ENCODE measurements at places on chromosomes 11 and 22.
A peak's percentile ranks its signal among the peaks of the same experiment; 100 is the strongest.

DNA sequence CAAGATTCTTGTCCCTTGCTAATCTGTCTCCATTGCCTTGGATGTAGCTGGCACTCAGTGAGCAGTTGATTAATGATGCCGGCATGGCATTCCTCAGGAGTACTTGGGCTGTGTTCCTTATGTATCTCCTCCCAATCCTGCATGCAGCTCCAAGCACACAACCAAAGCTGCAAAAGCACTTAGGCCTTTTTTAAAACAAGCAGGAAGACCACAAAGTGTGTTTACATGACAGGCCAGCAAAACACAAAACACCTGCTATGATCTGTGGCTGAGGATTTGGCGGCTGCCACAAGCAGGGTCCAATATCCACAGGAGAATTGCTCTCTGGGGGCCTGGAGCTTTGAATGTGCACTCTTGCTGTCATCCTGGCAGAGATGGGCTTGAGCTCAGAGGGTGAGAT, 8.9 kb downstream of the ABTB2 start:
- DNase-seq, result no peak

DNA sequence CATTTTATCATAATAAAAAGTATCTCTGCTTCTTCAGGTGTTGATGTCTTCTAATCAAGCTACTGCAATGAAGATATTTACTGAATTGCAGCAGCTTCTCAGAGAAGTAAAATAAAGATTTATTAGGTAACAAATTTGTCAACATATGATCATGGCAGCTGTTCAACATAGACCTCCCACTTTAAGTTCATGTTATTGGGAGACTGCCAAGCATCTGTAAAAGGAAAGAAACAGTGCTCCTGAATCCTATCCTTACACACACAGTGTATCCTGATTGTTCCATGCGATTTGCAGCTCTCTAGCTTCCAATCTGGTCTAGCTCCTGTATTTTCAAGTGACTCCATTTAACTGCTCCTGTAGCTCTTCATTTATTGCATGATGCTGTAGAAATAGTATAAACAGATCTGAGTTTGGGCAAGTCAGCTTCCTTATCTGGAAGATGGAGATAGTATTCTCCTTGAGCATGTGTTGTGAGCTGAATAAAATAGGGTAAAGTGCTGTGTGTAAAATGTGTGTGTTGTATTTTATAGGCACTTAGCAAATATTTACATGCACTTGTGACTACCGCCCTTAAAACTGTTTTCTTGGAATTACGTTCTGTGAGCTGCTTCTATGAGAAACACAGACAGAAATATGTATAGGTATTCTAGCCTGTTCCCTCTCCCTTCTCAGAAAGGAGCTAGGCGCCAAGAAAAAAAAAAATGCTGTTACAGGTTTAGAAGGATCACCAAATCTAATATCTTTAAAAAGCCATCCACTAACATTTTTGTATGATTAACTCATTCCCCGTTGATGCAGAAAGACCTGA, 290.6 kb downstream of the JRKL start:
- DNase-seq, result no peak

- no peak for DNase-seq
These were observed 176.1 kb downstream of the IGLL1 start for GRCh38 chr22:23403720-23404688.

DNA sequence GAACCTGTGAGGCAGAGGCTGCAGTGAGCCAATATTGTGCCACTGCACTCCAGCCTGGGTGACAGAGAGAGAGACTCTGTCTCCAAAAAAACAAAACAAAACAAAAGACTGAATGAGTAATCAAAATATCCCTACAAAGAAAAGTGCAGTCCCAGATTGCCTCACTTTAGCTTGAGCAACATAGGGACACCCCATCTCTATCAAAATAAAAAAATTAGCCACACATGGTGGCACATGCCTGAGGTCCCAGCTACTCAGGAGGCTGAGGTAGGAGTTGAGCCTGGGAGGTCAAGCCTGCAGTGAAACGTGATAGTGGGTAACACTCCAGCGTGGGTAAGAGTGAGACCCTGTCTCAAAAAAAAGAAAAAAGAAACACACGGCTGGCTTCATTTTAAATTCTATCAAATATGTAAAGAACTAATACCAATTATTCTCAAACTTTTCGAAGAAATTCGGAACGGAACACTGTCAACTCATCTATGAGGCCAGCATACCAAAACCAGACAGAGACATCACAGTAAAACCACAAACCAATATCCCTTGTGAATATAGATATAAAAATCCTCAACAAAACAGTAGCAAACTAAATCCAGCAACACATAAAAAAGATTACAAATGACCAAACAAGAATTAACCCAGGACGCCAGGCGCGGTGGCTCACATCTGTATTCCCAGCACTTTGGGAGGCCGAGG, 12.9 kb downstream of the CHEK2 start:
- no peak for DNase-seq

DNA sequence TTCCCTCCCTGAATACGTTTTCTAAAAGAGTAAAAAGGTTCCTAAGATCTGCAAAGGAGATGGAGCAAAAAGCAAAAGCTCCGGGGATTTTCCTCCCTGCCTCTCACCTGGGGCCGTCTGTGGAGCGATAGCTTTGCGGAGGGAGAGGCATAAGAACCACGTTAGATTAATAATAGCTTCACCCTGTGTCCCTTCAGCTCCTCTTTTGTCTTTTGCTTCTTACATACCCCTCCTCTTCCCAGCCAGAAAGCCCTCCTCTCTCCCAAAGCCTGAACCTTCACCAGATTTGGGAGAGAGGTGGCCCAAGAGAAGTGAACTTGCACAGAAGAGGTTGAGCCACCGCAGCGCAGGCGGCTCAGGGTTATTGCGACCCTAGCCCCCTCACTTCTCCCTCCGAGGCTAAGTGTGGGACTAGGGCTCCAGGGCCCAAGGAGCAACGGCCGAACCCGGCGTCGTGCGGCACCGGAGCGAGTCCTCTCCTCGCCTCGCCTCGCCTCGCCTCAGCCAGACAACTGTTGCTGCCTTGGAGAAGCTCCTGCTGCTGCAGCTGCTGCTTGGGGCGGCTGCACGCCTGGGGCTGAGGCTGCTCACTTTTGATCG, 97.6 kb upstream of the HSD17B12 start:
- no peak for DNase-seq

GRCh38 chr11:125367710-125368109, 128.4 kb downstream of the FEZ1 start:
- no peak for DNase-seq

DNA sequence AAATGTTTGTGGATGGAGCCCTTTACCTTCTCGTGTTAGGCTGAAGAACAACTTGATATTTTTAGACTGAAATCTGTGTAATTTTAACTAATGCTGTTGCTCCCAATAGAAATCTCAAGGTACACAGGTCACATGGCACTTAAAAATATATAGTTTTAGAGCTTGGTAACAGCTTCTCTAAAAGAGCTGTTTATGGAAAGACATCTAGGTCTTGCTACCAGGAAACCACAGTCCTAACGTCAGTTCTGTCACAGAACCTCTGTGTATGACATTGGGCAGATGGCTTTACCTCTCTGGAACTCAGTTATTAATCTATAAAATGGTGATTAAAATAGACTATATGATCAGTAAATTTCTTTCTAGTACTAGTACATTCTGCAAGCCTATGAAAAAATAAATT, 35.4 kb downstream of the PAK1 start:
- DNase-seq, result no peak

GRCh38 chr11:1953489-1954266, 6.5 kb downstream of the MRPL23 start:
- DNase-seq, result no peak

DNA sequence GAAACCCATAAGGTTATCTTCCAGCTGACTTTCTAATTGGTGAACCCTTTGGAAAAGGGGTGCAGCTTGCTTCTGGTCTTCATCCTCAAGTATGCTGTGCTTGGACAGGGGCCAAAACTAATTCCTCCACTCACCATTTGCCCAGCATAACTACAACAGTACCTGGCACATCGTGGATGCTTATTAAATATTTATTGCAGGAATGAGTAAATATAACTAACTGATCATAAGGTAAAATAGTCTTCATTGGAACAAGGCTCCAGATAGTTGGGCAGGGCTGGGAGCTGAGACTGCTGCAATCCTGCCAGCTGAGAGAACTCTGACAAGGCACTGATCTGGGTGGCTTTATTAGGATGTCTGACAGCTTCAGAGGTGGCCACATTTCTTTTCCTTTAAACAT, 2.4 kb upstream of the SIDT2 start:
- no peak for DNase-seq

DNA sequence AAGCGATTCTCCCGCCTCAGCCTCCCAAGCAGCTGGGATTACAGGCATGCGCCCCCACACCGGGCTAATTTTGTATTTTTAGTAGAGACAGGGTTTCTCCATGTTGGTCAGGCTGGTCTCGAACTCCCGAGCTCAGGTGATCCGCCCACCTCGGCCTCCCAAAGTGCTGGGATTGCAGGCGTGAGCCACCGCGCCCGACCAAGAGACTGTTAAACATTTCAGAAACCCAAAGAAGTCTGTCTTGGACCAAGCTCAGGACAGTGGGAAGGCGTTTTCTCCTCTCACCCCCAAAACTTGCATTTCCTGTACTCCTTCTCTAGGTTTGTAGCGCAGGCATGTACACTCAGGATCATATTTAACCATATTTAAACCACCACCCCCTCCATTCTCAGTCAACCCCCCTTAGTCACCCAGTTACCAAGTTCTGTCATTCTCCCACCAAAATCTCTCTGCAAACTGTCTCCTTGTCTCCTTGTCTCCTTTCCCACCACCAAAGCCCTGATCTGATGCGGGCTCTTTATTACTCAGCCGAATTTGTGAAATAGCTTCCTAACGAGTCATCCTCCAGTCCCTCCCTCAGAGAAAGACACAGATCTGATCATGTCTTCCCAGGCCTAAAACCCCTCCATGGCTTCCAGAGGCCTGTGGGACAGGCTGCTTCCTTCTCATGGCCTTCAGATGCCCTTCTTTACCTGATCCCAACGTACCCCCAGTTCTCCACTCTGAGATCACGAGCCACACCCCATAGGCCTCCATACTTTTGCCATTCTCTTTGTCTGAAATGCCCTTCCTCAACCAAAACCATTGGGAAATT, 29.0 kb upstream of the CREB3L1 start:
- DNase-seq, result no peak

- no peak for DNase-seq
These were observed 10.4 kb upstream of the EMID1 start for GRCh38 chr22:29195118-29195963.

GRCh38 chr11:131457163-131457562, 86.7 kb downstream of the NTM start:
- DNase-seq, result no peak

GRCh38 chr22:38262051-38262795, 10.6 kb downstream of the TMEM184B start:
- peak; percentile 69 for DNase-seq

DNA sequence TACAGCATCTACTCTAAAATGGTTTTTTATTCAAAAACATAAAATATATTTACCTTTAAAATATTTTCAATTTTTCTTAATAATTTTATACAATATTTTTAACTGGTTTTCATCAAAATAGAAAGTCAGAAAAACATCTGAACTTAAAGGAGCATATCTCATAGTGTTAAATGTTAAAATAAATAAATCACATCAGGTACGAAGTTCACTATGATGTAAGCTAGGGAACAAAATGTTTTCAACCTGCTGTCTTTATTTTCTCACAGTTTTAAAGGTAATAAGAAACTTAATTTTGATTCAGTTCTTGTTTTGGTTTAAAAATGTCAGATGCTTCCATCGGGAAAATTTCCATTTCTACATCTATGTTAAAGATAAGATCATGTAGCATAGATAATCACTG, 97.7 kb downstream of the MUC15 start:
- DNase-seq, result no peak

GRCh38 chr11:104873252-104873651, 25.0 kb downstream of the CASP12 start:
- no peak for DNase-seq

DNA sequence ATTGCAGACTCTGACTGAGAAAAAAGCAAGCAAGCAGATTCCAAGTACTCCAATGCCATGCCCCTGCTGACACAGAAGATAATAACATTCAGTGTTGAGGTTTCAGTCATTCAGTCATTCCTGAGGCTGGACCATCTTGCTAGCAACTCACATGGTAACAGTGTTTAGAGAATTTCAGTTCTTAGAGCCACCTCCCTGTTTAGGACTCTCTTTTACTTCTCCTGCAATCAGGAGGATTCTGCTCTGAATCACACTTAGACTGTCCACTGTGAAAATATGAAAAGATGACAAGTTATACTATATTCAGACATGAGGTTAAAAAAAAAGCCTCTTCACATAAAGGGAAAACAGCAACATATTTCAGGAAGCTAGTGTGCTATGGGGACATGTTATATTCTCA, 183.9 kb upstream of the CTSC start:
- DNase-seq, result no peak

- no peak for DNase-seq
These were observed 110.5 kb downstream of the ZNF280B start for GRCh38 chr22:22397875-22398524.

GRCh38 chr11:134152696-134153095, 71.1 kb downstream of the NCAPD3 start:
- DNase-seq, result no peak

- no peak for DNase-seq
These were observed 58.7 kb downstream of the AHNAK start for GRCh38 chr11:62487738-62488551.

GRCh38 chr11:129787532-129788155, 28.0 kb upstream of the TMEM45B start:
- DNase-seq, result no peak

DNA sequence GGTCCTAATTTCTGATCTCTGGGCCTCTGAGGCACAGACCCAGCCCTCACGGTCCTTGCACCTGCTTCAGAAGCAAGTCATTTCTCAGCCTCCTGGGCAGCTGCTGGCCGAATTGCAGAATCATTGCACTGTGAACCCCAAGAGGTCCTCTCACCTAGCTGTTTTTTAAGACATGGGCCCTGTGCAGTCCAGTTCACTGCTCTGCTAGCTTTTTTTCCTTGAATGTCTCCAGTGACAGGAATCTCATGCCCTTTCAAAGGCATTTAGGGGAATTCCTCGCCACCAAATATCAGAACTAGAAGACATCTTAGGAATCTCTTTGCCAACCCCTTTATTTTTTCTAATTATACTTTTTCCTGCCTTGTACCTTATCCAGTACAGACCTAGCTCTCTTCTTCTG, 35.6 kb upstream of the TP53I11 start:
- no peak for DNase-seq

DNA sequence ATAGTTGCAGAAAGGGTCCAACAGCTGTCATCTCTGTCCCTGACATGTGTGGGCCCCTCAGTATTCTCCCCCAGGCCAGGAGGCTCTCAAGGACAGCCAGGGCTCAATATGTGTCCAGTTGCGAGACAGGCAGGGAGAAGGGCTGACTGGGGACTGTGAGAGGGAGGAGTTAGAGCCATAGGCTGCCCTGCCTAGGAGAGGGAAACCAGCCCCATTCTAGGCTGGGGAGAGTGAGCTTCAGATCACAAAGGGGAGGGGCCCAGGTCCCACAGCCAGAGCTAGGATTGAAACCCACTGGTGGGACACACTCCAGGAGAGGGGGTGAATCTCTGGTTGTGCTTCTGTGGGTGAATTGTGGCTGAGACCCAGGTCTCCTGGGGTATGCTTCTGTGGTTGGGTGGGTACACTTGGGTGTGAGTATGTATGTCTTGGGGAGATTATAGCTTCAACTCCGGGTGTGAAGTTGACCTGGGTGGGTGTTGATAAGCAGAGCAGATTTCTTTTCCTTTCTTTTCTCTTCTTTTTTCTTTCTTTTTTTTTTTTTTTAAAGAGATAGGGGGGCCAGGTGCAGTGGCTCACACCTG, 2.1 kb upstream of the CARNS1 start:
- DNase-seq, result no peak

- no peak for DNase-seq
These were observed 24.4 kb upstream of the PAMR1 start for GRCh38 chr11:35549787-35550186.
